ENCODE measurements at places on chromosomes 1 and 21. TPM values are rescaled to one million over a fixed set of nuclear protein-coding genes. Genes with fewer than 3 reads are reported as not detected.

- H3K27me3 ChIP-seq = no peaks in the 10 kb centered on the region
- H3K4me3 ChIP-seq = peak overlapping the region; percentile 35
- no peak for DNase-seq
- H3K4me1 ChIP-seq = peaks cover 81% of the 10 kb centered on the region
Observed at GRCh38 chr1:21325231-21325718, 35.0 kb upstream of the ECE1 start.

GRCh38 chr1:30407865-30408580, 315.4 kb downstream of the MATN1 start:
- DNase-seq = peak; percentile 4
- H3K4me1 ChIP-seq = no peaks in the 10 kb centered on the region
- H3K36me3 ChIP-seq = no peaks in the 10 kb centered on the region

- peaks cover 1% of the 10 kb centered on the region for H3K36me3 ChIP-seq
- H3K4me1 ChIP-seq = peaks cover 5% of the 10 kb centered on the region
- peak overlapping the region; percentile 69 for H3K4me3 ChIP-seq
- no peak overlapping the region for H3K27ac ChIP-seq
- no peak for DNase-seq
- peaks cover 74% of the 10 kb centered on the region for H3K27me3 ChIP-seq
Observed at GRCh38 chr1:207959141-207959825, 48.4 kb upstream of the CD34 start.

GRCh38 chr21:44377201-44377921, 23.9 kb downstream of the TRPM2 start:
- H3K4me3 ChIP-seq = no peak overlapping the region
- peaks cover 30% of the 10 kb centered on the region for H3K27me3 ChIP-seq
- no peaks in the 10 kb centered on the region for H3K36me3 ChIP-seq
- DNase-seq = no peak
- no peak overlapping the region for H3K27ac ChIP-seq

- no peaks in the 10 kb centered on the region for H3K27me3 ChIP-seq
- H3K4me1 ChIP-seq = peaks cover 9% of the 10 kb centered on the region
- DNase-seq = no peak
- peaks cover 1% of the 10 kb centered on the region for H3K36me3 ChIP-seq
- no peak overlapping the region for H3K4me3 ChIP-seq
Observed at GRCh38 chr1:179888071-179888470, 6.0 kb downstream of the TOR1AIP1 start.

GRCh38 chr1:53625766-53626520, 113.0 kb downstream of the GLIS1 start:
- H3K36me3 ChIP-seq = no peaks in the 10 kb centered on the region
- no peaks in the 10 kb centered on the region for H3K4me1 ChIP-seq
- H3K27me3 ChIP-seq = peaks cover 16% of the 10 kb centered on the region
- H3K4me3 ChIP-seq = no peak overlapping the region
- H3K27ac ChIP-seq = no peak overlapping the region

GRCh38 chr1:163035446-163036249, 33.5 kb upstream of the RGS4 start:
- H3K36me3 ChIP-seq = no peaks in the 10 kb centered on the region
- H3K27ac ChIP-seq = no peak overlapping the region
- DNase-seq = no peak
- H3K27me3 ChIP-seq = no peaks in the 10 kb centered on the region
- no peak overlapping the region for H3K4me3 ChIP-seq
- peaks cover 18% of the 10 kb centered on the region for H3K4me1 ChIP-seq

- no peak for DNase-seq
- H3K27me3 ChIP-seq = no peaks in the 10 kb centered on the region
- H3K36me3 ChIP-seq = peaks cover 13% of the 10 kb centered on the region
Observed at GRCh38 chr1:29311352-29312030, 75.2 kb downstream of the PTPRU start.

GRCh38 chr1:119327450-119328155, 41.0 kb upstream of the HAO2 start:
- peak; percentile 15 for DNase-seq
- H3K4me3 ChIP-seq = peak overlapping the region; percentile 70
- no peaks in the 10 kb centered on the region for H3K36me3 ChIP-seq
- H3K27ac ChIP-seq = no peak overlapping the region

- H3K4me3 ChIP-seq = no peak overlapping the region
- peaks cover 6% of the 10 kb centered on the region for H3K4me1 ChIP-seq
- no peak overlapping the region for H3K27ac ChIP-seq
- no peak for DNase-seq
- no peaks in the 10 kb centered on the region for H3K36me3 ChIP-seq
Observed at GRCh38 chr1:218547957-218548730, 203.0 kb downstream of the TGFB2 start.

DNA sequence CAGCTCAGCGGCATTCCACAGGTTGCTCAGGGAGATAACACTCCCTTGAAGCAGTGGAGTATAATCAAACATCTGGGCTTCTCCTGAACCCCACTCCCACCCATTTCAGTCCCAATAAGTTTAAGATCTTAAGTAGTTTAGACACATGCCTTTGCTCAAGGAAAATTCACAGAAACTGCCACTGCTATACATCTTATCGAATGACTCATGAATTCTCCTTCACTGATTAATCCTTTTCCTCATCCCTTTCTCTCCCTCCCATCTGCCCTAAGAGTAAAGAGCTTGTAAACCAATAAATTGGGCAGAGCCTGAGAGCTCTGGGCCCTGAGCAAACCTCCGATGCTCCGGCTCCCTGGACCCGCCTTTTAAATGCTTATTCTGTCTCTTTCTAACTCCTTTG, 10.2 kb downstream of the VN1R5 start:
- no peak overlapping the region for H3K27ac ChIP-seq
- H3K36me3 ChIP-seq = peaks cover 2% of the 10 kb centered on the region
- no peaks in the 10 kb centered on the region for H3K4me1 ChIP-seq
- no peaks in the 10 kb centered on the region for H3K27me3 ChIP-seq
- H3K4me3 ChIP-seq = no peak overlapping the region

DNA sequence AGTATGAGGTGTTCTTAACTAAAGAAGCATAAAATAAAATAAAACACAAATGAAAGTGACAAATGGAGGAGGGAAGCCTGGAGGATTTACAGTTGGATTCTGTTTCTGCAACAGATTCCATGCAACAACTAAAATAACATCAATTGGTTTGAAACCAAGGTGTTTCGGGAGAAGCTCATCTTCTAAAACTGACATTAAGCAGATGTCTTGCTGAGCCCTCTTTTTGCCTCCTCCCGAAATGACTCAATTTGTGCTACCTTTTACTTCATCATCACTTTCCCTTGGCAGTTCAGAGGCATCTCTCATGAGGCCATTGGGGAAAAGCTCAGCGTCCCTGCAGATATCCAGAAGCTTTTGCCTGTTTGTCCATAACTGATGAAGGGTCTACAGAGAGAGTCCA, 121.6 kb upstream of the ADAR start:
- no peaks in the 10 kb centered on the region for H3K36me3 ChIP-seq
- H3K27me3 ChIP-seq = peaks cover 65% of the 10 kb centered on the region
- H3K27ac ChIP-seq = no peak overlapping the region
- peaks cover 9% of the 10 kb centered on the region for H3K4me1 ChIP-seq

DNA sequence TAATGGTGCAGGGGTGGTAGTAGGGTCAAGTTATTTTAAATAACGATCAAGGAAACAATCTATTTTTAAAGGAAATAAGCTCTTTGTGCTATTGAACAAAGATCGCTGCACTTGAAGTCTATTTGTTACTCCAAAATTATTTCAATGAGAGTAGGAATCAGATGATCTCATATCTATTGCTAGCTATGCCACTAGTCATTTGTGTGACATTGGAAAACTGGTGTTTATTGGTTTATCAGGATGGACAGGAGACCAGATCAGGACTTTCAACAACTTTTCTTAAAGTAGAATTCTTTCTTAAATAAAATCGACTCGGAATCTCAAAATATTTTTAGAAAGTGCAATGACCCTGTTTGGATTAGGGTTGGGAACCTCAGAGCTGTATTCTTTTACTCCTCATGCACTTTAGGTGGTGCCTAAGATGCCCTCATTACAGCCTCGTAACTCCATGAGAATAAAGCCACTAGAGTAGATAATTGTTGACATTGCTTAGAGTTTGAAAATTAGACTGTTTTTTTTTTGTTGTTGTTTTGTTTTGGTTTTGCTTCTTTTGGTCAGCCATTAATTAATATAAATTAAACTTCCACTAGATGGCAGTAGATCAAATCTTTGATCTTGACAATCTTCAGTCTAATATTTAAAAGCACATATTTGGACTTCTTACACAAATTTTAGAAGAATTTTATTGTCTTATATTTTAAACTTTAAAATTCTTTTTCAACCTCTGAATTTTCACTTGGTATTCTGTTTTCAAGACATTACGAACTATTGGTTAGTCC, 352.4 kb downstream of the USP25 start:
- H3K27me3 ChIP-seq = no peaks in the 10 kb centered on the region
- no peak for DNase-seq
- H3K27ac ChIP-seq = no peak overlapping the region
- H3K4me3 ChIP-seq = no peak overlapping the region
- H3K4me1 ChIP-seq = peaks cover 10% of the 10 kb centered on the region
- H3K36me3 ChIP-seq = no peaks in the 10 kb centered on the region

DNA sequence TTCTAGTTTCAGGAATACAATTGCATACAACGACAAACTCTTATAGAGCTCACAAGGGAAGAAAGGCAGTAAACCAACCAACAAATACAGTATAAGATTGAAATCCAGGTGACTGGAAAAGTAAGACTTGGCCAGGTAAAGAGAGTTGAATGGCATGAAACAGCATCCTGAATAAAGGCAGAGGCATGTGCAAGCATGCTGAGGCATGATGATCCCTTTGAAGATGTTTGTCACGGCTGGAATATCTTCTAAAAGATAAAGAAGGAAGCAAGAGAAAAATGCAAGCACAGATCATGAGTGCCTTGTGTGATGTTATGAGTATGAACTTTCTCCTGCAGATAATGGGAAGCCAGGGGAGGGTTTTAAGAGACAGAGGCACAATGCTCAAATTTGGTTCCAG, 83.3 kb upstream of the SPATA6 start:
- H3K27ac ChIP-seq = no peak overlapping the region
- no peaks in the 10 kb centered on the region for H3K4me1 ChIP-seq
- DNase-seq = no peak
- no peaks in the 10 kb centered on the region for H3K36me3 ChIP-seq
- no peak overlapping the region for H3K4me3 ChIP-seq
- peaks cover 2% of the 10 kb centered on the region for H3K27me3 ChIP-seq

- DNase-seq = no peak
- H3K4me1 ChIP-seq = peaks cover 2% of the 10 kb centered on the region
- H3K36me3 ChIP-seq = no peaks in the 10 kb centered on the region
- H3K27me3 ChIP-seq = peaks cover 20% of the 10 kb centered on the region
Observed at GRCh38 chr1:232193451-232193783, 436.5 kb downstream of the SIPA1L2 start.

- H3K27ac ChIP-seq = no peak overlapping the region
- peaks cover 2% of the 10 kb centered on the region for H3K36me3 ChIP-seq
- H3K4me3 ChIP-seq = no peak overlapping the region
Observed at GRCh38 chr1:244352156-244352830, 99.4 kb downstream of the ADSS2 start.

DNA sequence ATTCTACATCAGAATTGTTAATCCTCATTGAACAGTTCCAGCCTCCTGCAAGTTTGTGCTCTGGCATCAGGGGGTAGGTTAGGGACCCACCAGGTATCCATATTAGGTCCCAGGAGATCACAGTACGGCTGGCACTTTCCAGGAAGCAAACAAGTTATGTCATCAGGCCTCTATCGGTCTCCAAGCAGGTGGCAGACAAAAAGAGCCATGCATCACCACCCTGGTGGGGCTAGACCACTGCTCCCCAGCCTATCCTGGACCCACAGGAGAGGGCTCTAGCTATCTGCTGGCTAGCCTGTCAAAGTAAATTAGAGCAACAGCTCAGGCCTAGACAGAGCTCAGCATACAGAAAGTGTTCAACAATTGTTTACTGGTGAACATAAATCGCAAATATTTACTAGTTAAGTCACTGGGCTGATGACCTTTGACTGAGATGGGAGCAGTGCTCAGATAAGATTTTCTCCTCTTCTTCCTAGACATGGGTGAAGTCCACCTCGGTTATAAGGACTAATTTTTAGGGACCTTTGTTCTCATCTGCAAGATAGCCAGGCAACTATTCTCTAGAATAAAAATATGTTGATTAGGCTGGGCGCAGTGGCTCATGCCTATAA, 6.4 kb downstream of the NUAK2 start:
- peak overlapping the region; percentile 4 for H3K27ac ChIP-seq
- H3K4me3 ChIP-seq = no peak overlapping the region
- no peak for DNase-seq
- H3K36me3 ChIP-seq = no peaks in the 10 kb centered on the region

DNA sequence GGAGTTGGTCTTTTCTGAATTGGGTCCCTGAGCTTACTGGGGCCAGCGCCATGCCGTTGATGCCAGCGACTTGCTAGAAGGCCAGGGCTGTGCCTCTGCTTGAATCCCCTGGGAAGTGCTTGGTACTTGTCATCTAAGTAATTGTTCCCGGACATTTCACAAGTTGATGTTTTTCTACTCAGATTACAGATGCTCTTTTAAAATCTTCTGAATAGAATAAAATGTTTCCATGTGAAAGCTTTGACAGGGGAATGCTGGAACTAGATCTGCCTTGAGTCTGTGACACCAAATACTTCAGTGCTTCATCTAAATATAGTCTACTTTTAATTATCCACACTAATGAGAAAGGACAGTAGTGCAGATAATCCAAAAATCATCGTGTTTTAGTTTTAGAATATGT, 38.3 kb downstream of the PTGFRN start:
- H3K27ac ChIP-seq = peak overlapping the region; percentile 54
- no peak for DNase-seq
- no peaks in the 10 kb centered on the region for H3K27me3 ChIP-seq
- H3K4me3 ChIP-seq = no peak overlapping the region
- peaks cover 34% of the 10 kb centered on the region for H3K36me3 ChIP-seq

DNA sequence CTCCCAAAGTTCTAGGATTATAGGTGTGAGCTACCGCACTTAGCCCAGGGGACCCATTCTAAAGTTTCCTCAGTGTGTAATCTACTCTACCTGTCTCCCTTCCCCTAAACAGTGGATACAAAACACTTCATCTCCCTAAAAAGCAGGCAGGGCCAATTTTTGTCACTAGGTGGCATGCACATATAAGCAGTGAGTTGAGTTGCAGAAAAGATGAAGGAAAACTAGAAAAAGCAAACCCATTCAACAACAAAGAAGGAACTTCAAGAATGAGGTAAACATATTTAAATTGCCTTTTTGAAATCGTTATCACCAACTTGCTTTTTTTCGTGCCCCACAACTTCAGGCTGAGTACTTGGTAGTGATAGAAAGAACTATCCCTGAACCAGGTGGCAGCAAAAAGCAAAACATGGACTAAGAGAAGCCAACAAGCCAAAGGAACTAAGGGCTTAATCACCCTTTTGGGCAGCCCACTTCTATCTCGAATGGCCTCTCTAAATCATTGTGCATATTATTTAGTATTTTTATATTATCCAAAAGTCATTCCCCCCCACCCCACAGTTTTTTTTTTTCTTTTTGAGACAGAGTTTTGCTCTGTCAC, 19.7 kb upstream of the ALDH9A1 start:
- no peak overlapping the region for H3K27ac ChIP-seq
- peak; percentile 15 for DNase-seq
- H3K27me3 ChIP-seq = no peaks in the 10 kb centered on the region
- H3K36me3 ChIP-seq = no peaks in the 10 kb centered on the region

Gene ZC3H11A
- total RNA-seq = 98.9 TPM

Gene ACTL8
- total RNA-seq = not detected

Gene DRAXIN
- total RNA-seq = 3.2 TPM

Gene CD247
- total RNA-seq = not detected

Gene C1orf185
- not detected for total RNA-seq

Gene SPATA45
- not detected for total RNA-seq

Gene PCNX2
- total RNA-seq = 37.0 TPM

Gene COL6A1
- 137 TPM for total RNA-seq

Gene S100A3
- total RNA-seq = 1.5 TPM

Gene CLCA1
- total RNA-seq = not detected

Gene SPRR1A
- total RNA-seq = not detected

Gene PRRC2C
- 210 TPM for total RNA-seq

Gene IGFN1
- total RNA-seq = 0.38 TPM

Gene MAP10
- 3.2 TPM for total RNA-seq

Gene DPYD
- total RNA-seq = 9.0 TPM
